ENCODE measurements at places on chromosomes 16 and 17. TPM values are rescaled to one million over a fixed set of nuclear protein-coding genes. Genes with fewer than 3 reads are reported as not detected.

Gene CACNG3
- not detected for total RNA-seq

Gene GCGR
- total RNA-seq: 0.15 TPM

Gene BIRC5
- total RNA-seq: 15.0 TPM

Gene RHBDF1
- total RNA-seq: 28.2 TPM

Gene TMEM100
- 0.85 TPM for total RNA-seq

Gene CDRT15L2
- not detected for total RNA-seq

Gene C17orf113
- total RNA-seq: 6.2 TPM

Gene MT4
- not detected for total RNA-seq

Gene KRTAP1-4
- not detected for total RNA-seq

Gene DBF4B
- 26.8 TPM for total RNA-seq

Gene CA5A
- total RNA-seq: not detected

Gene MVD
- 159 TPM for total RNA-seq

Gene ADGRG1
- total RNA-seq: not detected

Gene DOC2B
- 0.35 TPM for total RNA-seq

Gene ZNF385C
- total RNA-seq: 1.7 TPM

Gene SLC6A4
- total RNA-seq: 0.85 TPM

Gene SHBG
- total RNA-seq: 2.8 TPM

Gene CEP295NL
- 0.21 TPM for total RNA-seq

Gene TBX6
- total RNA-seq: 1.6 TPM

Gene PPP1R1B
- 4.3 TPM for total RNA-seq

Gene TAT
- not detected for total RNA-seq

Gene CHST4
- total RNA-seq: not detected

Gene CENPX
- 82.9 TPM for total RNA-seq

Gene CHST5
- 0.66 TPM for total RNA-seq

Gene TMEM97
- 81.1 TPM for total RNA-seq

Gene FASN
- total RNA-seq: 279 TPM

Gene RNF166
- total RNA-seq: 33.5 TPM

Gene ZNF19
- 7.0 TPM for total RNA-seq
